ENCODE measurements at places on chromosomes 6 and 20.

GRCh38 chr6:127550403-127550802 is 26.6 kb upstream of the C6orf58 start:
- no peak for DNase-seq

- no peak for DNase-seq
Observed at GRCh38 chr20:24690408-24690807, 221.0 kb downstream of the SYNDIG1 start.

DNA sequence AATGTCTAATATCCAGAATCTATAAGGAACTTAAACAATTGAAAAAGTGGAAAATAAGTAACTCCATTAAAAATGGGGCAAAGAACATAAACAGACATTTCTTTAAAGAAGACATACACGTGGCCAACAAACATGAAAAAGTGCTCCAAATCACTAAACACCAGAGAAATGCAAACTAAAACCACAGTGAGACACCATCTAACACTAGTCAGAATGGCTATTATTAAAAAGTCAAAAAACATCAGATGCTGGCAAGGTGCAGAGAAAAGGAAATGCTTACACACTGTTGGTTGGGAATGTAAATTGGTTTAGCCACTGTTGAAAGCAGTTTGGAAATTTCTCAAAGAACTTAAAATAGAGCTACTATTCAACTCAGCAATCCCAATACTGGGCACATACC is 169.2 kb upstream of the MANEA start:
- DNase-seq = no peak

DNA sequence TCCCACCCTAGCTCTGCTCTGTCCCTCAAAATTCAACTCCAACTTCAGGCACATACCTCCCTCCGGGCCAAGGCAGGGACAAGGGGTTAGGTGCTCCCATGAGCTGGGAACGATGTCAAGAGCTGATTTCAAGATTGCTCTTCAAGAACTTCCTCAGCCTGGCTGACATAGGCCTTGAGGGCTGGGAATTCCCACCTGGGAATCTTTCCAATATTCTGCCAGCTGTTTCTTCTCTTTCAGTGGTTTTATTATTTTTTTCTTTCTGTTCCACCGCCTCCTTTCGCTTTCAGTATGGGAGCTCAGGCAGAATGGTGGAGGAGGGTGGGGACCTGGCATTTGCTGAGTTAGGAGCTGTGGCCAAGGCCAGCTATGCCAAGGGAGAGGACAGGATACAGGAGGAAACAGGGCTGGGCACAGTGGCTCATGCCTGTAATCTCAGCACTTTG is 33.7 kb downstream of the SRSF3 start:
- DNase-seq = no peak

DNA sequence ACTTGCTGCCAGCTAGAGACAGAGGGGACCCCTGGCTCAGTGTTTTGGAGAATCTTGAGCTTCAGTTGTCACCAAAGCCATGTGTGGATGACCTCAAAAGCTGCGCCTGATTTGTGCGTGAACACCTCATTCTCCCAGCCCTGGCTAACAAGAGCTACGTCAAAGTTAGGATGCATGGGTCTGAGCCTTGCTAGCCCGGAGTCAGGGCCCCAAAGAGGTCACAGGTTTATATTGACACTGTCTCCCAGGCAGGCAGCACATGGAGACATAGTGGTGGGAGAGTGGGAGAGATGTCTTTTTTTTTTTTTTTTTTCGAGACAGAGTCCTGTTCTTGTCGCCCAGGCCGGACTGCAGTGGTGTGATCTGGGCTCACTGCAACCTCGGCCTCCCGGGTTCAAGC is 36.1 kb upstream of the DUSP22 start:
- DNase-seq = no peak

DNA sequence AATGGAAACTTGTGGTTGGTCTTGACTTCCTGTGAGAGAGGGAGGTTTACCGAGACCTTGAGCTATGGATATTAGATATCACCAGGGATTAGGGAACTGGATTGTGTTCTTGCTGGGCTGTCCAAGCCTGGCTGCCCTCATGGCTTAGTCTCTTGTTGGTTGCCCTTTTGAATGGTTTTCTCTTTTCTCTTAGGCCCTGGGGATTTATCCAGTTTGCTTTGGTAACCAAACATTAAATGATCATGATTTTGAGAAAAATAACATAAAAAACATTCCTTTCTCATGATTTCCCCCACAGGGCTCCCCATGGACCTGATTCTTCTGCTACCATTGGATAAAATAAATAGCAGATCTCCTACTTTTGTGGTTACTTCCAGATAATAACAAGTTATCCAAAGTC is 306.4 kb upstream of the RNF217 start:
- no peak for DNase-seq

DNA sequence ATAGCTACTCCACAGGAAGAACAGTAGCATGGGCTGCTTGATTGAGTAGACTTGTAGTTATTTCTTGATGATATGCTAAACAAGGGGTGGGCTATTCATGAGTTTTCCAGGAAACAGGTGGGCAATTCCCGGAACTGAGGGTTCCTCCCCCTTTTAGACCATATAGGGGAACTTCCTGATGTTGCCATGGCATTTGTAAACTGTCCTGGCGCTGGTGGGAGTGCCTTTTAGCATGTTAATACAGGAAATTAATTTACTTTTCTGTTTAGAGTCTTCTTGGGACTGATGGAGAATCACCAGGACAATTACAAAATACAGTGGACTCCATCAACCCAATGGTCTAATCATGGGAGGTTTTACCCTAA is 22.7 kb downstream of the CYP24A1 start:
- no peak for DNase-seq

GRCh38 chr6:127185437-127185995 is 67.0 kb downstream of the RSPO3 start:
- DNase-seq = no peak

GRCh38 chr6:113539623-113540022 is 317.5 kb upstream of the MARCKS start:
- no peak for DNase-seq

GRCh38 chr6:56491606-56492328 is 150.9 kb downstream of the DST start:
- DNase-seq = no peak

GRCh38 chr6:122285292-122285913 is 114.0 kb upstream of the HSF2 start:
- DNase-seq = no peak

DNA sequence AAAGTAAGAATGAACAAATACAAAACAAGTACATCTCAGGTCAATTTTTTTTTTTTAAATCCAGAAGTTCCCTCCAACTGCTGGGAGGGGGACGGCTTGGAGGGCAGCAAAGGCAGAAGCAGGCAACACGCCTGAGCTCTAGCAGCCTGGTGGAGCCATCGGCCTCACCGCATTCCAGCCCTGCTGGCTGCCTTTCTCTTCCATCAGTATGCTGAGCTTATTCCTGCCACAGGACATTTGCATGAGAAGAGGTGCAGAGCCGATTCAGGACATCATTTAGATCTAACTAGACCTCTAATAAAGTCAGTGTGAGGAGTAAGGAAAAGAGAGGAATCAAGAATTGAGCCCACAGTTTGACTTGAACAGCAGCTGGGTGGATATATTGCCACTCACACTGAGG is 318.8 kb downstream of the ZFAND3 start:
- DNase-seq = no peak

DNA sequence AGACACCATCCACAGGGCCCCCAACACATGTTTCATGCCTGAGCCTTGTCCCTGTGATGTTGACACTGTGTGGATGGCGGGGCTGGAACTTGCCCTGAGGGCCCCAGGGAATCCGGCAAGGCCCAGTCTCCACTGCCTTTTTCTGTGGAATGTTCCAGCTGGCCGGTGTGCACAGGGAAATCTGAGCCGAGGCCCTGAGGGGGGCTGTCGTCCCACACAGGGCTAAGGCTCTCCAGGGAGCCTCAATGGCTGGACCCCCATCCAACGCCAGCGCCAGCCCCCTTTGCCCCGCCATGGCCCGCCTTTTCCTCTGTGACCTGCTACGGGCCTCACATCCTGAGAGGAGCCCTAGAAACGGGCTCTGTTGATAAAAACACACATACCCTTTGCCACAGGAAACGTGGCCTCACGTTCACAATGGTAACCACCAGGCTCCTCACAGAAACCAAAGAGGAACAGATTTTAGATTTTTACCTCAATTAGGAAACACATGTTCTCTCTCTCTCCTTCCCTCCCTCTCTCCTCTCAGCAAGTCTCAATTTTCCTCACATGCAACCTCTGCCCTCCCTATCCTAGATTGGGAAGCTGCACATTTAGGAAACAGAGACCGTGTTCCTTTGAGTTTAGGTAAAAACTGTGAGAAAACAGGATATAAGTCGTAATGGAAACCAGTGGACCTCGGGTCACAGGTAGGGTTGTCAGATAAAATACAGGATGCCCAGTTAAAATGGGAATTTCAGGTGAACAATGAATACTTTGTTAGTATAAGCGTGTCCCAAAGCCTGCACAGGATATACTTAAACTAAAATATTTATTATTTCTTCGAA is 13.7 kb upstream of the ZNF831 start:
- DNase-seq = no peak

- DNase-seq = peak; percentile 72
Observed at GRCh38 chr6:37029249-37029971, 24.0 kb downstream of the FGD2 start.
